ENCODE measurements at places on chromosomes 2 and 18.

- DNase-seq: no peak
These were observed 523.5 kb downstream of the LRRTM4 start for GRCh38 chr2:76998704-76999103.

DNA sequence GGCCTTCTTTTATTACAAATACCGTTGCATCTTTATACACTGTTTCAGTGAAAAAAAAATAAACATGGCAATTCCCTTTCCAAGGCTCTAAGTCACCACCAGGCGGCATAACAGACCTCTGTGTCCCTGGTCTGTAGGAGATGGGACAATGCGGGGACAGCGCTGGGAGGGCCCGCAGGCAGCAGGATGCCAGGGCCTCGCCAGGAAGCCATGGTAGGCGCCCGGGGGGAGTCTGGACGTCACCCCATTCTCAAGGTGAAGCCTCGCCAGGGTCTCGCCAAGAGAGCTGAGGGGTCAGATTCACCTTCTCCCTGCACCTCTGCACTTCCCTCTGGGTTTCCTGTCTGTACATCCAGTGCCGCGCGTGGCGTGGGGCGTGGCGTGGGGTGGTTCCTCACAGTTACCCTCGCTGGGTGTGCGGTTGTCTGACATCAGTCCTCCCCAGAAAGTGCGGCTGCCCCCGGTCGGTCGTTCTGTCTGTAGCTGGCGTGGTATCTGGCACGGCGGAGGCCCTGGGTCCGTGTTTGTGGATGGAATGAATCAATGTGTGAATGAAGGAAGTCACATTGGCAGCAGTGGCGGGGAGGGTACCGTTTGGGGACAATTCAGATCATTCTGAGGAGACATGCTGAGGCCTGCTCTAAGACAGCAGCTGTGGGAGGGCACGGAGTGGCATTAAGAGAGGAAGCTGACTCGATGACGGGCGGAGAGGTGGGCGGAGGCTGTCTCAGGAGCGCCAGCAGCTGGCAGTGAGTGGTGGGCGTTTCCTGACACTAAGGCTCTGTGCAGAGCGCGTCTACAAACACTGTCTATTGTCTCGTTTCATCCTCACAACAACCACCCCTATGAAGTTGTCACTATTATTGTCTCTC, 46.0 kb downstream of the LRRFIP1 start:
- DNase-seq: peak; percentile 90

GRCh38 chr2:11099122-11100065, 55.9 kb upstream of the SLC66A3 start:
- DNase-seq: no peak

DNA sequence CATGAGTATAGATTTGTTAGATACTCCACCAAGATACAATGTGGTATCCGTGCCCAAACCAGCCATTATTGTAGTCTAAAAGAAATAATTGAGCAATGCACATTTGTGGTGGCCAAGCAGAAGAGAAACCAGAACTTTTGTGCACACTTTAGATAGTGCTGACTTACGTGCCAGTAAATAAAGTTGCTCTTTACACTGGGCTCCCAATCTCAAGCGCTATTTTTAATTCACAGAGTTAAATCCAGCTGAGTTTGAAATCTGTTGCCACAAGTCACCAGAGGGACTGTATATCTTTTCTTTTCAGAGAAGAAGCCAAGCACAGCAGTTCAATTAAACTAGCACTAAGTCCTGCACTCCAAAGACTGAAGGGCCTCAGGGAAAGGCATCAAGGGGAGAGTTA, 680.4 kb downstream of the TDRD15 start:
- DNase-seq: no peak

GRCh38 chr18:14948163-14948540, 200.2 kb downstream of the ANKRD30B start:
- DNase-seq: no peak

GRCh38 chr18:36643061-36643460, 185.7 kb downstream of the TPGS2 start:
- no peak for DNase-seq

DNA sequence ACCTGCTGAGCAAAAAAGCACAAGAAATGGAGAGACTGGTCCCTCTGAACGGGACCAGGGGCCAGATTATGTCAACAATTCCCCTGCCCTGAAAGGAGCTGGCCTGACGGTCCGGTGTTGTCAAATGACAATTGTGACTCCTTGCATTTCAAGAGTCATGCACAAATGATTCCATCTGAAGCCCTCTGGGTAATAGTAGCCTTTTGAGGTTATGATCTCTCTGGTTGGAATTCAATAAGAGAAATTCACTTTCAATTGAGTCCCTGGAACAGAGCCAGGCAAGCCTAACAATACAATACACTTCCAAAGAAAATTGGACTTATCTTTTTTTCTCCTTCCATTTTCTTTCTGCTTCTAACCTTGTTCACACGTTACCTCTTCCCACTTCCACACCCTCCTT, 116.9 kb downstream of the C1D start:
- DNase-seq: no peak

DNA sequence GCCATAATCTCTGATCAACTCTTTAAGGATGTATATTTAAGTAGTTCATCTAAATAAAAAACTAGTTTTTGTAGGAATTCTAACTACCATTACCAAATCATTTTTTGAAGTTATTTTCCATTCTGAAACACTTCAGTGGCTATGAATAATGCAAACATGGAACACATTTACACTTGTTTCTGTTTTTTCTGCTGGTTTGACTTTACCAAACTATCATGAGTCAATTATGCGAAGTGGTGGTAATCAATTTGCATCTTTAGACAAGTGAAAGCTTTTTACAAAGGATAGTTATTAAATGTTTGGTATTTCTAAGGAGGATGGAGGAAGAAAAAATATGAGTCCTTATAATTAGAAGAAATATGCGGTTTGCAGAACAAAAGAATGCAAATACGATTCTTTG, 202.0 kb upstream of the MMADHC start:
- no peak for DNase-seq

- DNase-seq: no peak
These were observed 131.3 kb downstream of the COMMD1 start for GRCh38 chr2:62036761-62037250.

DNA sequence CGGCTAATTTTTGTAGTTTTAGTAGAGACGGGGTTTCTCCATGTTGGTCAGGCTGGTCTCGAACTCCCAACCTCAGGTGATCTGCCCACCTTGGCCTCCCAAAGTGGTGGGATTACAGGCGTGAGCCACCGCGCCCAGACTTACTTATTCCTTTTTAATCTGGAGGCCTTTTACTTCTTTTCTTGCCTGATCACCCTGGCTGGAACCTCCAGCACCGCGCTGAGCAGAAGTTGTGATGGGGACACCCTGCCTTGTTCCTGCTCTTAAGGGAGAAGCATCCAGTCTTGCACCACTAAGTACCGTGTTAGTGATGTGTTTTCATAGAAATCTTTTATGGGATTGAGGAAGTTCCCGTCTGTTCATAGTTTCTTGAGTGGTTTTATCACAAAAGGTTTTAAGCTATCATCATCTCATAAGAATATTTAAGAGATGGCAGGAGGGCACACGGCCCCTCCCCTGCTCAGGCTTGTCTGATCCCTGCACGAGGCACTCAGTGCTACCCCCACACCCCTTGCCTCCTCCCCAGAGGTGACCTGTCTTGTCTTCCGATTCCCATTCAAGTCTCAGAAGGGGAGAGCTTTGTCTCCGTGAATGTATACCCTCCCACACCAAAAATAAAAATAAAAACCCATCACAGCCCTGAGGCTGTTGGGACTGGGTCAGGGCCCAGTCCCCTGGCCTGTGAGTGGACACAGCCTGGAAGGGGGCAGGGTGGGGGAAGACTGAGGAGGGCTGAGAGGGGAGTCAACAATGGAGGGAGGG, 65.3 kb upstream of the SMAD7 start:
- DNase-seq: no peak

GRCh38 chr2:39264733-39265132, 21.0 kb upstream of the CDKL4 start:
- no peak for DNase-seq

DNA sequence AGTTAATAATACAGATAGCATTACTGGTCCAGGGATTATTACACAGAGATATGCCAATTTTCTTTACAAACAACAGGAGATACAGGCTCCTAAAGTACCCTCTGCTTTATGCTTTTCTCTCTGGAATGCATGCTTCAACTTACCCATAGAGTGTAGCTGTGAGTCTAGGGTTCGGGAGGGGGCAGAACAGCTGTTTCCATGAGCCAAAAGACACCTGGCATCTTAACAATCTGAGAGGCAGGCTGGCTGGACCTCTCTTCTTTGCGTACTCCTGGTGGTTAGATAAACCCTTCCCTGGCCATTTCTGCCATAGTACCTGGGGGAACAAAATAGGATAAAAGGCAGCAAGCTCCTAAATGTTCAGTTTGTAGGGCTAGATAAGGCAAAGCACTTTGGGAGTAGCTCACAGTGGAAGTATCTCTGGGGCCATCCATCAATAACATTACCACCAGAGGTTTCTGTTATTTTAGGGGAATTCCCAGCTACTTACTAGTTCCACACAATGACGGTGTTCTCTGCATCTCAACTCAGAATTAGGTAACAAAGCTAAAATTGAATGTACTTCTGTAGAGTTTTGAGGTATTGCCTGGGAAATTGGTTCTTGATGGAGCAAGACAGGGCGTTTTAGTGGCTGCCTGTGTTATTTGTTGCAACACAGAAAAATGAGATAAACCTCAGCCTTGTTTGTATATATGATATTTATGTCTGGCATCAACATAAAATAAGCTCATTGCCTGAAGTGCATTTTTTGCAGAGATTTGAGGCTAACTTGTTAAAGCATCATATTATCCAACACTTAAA, 6.2 kb upstream of the CCDC85A start:
- DNase-seq: no peak

DNA sequence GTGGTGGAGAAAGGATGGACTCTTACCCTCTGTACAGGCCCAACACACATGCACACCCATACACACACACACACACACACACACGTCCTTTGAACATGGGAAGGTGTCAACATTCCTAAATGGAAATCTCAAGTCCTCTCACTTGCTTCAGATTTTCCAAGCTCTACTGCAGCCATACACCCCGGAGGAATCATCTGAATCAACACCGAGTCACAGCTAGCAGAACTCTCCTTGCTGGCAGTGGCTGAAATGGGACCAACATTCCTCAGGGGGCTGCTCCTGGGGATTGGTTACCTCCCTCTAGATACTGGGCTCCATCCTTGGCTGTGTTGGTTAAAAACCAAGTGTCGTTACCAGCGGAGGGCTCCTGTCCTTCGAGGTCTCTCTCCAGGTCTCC, 112.7 kb downstream of the BCL11A start:
- DNase-seq: no peak

GRCh38 chr2:134583997-134584520, 134.7 kb downstream of the TMEM163 start:
- no peak for DNase-seq

GRCh38 chr2:68404164-68404563, 39.1 kb downstream of the PLEK start:
- no peak for DNase-seq

Measured in activated CD4-positive, alpha-beta T cell treated with anti-CD3 and anti-CD28 coated beads for 48 hours (primary cell).